Activated CD4-positive, alpha-beta T cell treated with anti-CD3 and anti-CD28 coated beads for 1 hour (primary cell): ENCODE measurements at places on chromosomes 7 and 10.

DNA sequence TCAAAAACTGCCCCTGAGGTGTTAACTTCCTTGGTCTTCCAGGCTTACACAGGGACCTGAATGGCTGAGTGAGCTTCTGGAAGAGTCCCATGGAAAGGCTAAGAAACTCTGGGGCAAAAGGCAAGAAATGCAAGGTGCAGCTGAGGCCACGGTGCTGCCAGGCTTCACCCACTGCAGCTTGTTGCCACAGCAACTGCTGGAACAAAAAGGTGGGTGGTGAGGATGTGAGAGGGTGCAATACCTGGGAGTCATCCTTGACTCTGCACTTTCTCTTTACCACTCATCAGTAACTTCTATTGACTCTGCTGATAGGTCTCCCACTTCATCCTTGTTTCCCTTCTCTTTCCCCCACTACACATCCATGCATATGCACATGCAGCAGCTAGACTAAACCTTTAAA lies 258.6 kb downstream of the BMPER start:
- DNase-seq: no peak

GRCh38 chr10:104351061-104351702 lies 2.5 kb upstream of the CFAP58 start:
- no peak for DNase-seq

- no peak for DNase-seq
These were observed 177.7 kb upstream of the COL1A2 start for GRCh38 chr7:94216944-94217461.

GRCh38 chr7:91201442-91202113 lies 62.7 kb upstream of the FZD1 start:
- no peak for DNase-seq

GRCh38 chr10:70659306-70659705 lies 13.0 kb upstream of the ADAMTS14 start:
- DNase-seq: no peak

DNA sequence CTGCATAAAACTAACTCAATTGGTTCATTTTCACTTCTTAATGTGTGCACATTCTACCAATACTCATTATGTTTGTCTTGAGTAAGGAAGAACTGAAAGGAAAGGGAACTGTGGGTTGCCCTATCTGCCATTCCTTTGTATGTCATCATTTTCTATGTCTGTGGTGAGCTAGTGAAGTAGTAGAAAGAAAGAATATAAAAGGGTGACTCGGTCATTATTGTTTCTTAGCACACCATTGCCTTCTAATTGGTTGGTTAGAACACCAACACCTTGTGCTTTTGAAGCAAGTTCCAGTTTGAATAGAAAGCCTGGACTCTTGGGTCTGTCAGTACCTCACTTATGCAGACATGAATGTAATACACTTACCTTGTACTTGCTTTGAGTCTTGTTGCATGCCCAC lies 64.3 kb upstream of the MDFIC start:
- no peak for DNase-seq

GRCh38 chr7:151735851-151736402 lies 141.0 kb downstream of the PRKAG2 start:
- no peak for DNase-seq
